ENCODE measurements at places on chromosomes 12 and 14. TPM values are rescaled to one million over a fixed set of nuclear protein-coding genes. Genes with fewer than 3 reads are reported as not detected.

DNA sequence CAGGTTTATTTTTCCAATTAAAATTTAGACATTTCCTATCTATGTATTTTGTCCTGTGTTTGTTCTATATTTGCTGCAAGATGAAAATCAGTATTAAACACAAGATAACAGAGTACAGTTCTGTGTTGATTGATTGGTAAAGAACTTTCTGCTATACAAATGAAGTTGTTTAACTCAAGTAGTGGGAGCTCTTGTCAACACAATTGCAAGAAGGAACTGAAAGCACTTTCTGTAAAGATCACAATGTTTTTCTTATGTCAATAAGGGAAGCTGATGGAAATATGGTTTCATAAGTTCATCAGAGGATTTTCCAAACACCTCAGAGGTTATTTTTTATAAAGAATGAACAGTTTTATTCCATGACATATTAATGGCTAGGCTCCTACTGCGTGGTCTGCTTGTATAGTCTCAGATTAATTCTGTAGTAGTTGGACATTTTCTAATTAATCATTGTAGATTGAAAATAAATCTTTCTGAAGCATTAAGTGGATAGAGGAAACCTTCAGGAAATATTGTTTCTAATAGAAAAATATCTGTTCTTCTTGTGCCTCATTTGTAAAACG is 379.5 kb downstream of the LRFN5 start:
- no peak for DNase-seq

DNA sequence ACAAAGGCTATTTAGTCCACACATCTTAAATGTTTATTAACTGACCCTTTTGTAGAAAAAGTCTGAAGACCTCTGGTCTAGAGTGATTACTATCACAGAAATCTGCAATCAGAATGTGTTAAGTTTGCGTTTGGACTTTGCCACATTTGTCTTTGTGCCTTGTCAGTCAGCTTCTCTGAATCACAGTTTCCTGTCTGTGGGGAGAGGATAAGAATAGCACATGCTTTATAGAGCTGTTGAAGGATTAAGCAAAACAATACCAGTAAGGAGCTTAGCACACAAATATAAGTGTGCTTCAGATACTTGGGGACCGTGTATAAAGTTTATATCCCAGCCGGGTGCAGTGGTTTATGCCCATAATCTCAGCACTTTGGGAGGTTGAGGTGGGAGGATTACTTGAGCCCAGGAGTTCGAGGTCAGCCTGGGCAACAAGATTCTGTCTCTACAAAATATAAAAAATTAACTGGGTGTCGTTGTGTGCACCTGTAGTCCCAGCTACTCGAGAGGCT is 63.0 kb upstream of the BTG1 start:
- DNase-seq = no peak

GRCh38 chr12:53600490-53601295 is 25.5 kb downstream of the ATF7 start:
- no peak for DNase-seq

- no peak for DNase-seq
Measured at GRCh38 chr12:41941079-41941478, 203.6 kb downstream of the GXYLT1 start.

DNA sequence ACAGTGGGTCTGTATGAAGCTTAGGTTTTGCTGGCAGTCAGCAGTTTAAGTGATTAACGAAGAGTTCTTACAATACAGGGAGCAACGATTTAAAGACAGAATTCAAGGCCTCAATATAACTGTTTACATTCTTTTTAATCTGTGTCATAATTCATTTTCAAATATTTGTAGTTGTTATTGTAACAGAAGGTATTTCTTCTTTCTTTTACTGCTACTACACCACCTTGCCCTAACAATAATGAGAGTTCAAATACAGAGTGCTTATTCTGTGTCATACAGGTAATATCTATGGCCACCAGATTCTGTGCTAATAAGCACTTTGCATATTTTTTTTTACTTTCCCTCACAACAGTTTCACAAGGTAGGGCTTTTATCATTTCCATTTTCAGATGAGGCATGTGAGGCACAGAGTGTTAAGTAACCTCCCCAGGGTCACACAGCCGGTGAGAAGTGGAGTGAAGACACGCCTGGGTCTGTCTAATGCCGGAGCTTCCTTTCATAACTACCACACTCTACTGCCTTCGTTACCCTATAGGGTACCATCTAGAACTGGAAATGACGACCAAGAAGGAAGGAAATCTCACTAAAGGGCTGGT is 81.9 kb downstream of the PELI2 start:
- no peak for DNase-seq

DNA sequence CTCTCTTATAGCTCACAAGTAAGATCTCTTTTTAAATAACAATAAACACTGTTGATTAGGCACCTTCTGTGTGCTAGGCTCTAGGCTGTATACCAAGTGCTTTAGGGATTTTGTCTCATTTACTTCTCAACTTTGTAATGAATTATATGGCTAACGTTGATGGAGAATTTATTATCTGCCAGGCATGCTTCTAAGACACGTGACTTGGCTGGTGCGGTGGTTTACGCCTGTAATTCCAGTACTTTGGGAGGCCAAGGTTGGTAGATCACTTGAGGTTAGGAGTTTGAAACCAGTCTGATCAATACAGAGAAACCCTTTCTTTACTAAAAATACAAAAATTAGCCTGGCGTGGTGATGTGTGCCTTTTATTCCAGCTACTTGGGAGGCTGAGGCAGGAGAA is 1202.8 kb upstream of the TMEM132C start:
- DNase-seq = no peak

DNA sequence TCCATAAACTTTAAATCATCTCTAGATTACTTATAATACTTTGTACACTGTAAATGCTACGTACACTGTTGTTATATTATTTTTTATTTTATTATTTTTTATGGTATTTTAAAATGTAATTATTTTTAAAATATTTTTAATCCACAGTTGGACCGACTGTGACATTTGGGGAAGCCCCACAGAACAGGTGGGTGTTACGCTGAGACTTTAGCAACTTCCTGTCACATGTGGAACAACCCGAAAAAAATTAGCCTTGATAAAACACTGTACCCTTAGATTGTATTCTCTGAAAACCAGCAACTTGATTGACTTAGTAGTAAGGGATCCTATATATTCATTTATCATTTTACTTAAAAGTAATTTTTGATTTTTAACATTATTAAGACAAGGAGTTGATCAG is 1755.7 kb upstream of the SEL1L start:
- DNase-seq = no peak

GRCh38 chr12:47785887-47786661 is 13.0 kb downstream of the SLC48A1 start:
- no peak for DNase-seq

DNA sequence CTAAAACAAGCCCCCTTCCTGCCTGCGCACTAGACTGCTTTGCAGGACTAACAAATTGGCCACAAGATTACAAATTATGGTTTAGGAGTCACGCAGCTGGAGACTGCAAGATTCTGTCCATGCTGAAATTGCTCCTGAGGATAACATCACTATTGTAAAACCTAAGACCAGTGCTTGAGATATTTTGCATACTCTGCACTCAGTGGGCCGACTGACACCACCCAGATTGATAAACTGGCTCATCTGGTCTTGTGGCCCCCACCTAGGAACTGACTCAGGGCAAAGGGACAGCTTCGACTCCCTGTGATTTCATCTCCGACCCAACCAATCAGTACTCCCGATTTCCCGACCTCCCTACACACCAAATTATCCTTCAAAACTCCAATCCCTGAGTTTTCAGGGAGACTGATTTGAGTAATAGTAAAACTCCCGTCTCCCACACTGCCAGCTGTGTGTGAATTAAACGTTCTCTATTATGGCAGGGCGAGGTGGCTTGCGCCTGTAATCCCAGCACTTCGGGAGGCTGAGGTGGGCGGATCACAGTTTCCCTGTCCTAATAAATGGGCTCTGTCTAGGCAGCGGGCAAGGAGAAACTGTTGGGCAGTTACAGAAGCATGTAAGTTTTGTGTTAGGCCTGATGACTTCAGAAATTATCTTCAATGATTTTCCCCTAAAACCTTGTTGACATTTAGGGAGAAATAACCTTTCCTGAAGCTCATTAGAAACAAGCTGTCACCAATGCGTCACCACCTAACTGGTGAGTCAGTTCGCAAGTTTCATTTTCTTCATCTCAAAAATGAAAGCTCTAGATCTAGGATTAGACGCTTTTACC is 5.3 kb upstream of the UBC start:
- DNase-seq = no peak

GRCh38 chr12:99914206-99914605 is 70.5 kb downstream of the ANKS1B start:
- DNase-seq = no peak

DNA sequence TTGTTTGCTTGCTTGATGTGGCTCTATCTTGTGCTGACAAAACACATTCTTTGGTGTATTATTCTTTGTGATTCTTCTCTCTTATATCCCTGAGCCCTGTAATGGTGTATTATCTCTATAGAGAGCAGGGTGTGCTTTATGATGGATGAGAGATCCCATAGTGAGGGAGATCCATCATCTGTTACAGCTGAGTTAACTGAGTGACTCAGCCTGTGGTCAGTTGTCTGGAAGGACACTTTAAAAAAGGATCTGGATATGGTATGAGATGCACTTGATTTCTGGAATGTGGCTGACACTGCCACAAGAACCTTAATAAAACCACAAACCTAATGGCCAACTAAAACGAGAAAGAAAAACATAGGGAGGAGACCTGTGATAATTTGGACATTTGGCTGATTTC is 461.4 kb upstream of the SYT1 start:
- DNase-seq = no peak

GRCh38 chr14:34348592-34348991 is 113.4 kb downstream of the SPTSSA start:
- DNase-seq = no peak

DNA sequence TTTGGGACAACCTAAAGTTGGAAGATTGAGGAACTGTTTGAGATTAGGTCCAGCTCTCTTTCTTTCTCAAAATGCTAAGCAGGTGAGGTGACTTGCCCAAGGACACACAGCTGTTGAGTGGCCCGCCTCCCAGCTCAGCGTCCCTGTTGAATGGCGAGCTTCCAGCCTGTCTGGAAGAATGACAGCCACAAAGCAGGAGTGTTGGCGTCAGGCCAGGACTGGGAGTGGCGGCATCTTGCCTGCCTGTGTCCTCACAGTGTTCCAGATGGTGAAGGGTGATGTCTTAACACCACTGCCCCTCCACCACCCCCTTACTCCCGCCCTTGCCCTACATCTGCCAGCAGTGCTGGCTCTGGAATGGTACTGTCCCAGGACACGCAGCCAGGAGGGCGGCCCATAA is 4.4 kb upstream of the CEBPE start:
- DNase-seq = no peak

GRCh38 chr12:110270125-110270962 is 10.7 kb upstream of the ATP2A2 start:
- no peak for DNase-seq

GRCh38 chr12:29216266-29216665 is 67.2 kb downstream of the FAR2 start:
- no peak for DNase-seq

DNA sequence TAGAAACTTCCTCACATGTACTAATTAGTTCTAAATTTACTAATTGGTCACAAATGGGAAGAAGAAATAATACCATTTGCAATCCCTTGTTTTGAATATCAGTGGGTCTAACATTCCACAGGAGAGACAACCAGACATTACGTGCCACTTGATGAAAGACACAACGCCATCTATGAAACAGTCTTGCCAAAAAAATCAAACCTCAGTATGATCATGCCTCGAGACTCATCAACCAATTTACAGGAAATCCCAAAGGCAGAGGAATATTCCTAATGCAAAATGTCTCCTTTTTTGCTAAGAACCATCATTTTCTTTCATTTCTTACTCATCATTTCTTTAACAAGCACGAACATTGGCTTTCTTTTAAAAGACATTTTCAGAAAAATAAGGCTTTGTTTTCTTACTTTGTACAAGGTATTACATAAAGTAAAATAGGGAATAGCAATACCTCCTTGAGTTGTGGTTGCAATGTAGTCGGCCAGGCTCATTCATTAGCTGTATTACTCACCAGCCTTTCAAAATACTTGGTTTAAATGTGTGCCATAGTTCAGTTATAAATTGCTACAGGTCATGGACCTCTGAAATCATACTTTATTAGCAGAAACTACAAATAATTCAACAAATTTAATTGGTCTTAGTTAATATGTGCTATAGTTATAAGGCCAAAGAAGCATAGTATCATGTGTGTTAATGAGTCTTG is 436.2 kb upstream of the FLRT2 start:
- DNase-seq = no peak

- DNase-seq = no peak
Measured at GRCh38 chr12:101619858-101620761, 25.3 kb downstream of the MYBPC1 start.

- no peak for DNase-seq
Measured at GRCh38 chr12:131035245-131035681, 81.6 kb downstream of the ADGRD1 start.

DNA sequence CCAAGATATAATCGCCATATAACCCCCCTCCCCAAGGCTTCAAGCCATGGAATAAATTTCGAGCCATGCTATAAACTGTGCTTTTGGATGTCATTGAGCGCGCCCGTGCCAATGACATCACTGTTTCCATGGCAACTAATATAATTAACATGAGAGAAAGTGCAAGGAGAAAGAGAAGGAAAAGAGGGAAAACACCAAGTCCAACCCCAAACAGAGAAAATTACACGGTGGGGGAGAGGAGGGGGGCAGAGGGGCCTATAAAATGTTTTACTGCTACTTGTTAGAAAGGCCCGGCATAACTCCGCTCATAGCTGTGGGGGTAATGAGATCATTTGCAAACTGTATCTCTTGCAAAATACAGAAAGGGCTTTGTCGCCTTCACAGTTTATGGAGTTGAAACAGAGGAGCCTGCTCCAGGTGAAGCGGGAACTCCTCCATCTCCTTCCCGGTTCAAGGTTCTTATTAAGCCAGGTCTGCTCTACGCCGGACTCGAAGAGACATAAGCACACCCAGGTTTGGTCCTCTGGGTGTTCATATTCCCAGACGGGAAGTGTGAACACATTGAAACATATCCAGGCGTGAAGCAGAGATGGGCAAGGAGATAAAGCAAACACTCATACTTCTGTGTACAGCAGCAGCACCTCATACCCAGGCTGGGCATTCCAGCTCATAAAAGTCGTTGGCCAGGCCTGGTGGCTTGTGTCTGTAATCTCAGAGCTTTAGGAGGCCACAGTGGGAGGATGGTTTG is 99.1 kb upstream of the MAP1LC3B2 start:
- no peak for DNase-seq

DNA sequence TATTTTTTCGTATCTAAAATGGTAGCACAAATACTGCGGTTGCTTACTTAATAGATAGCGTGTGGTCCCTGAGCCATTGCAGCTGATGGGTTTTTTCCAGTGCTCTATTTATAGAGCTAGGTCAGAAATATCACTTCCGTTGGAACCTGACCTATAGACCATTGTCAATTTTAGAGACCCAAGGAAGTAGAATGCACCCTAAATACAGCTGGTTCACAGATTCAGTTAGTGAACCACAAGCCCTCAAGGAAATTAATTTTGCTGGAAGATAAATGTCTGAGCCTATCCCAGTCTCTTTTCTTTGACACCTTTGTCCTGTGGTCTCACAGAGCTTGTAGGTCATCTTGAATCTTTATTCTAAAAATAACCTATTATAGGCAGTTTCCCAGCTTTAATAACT is 391.0 kb downstream of the ZFP36L1 start:
- DNase-seq = no peak

- no peak for DNase-seq
Measured at GRCh38 chr12:3717283-3717898, 35.5 kb downstream of the CRACR2A start.

The SAMD15 gene
- 1.5 TPM for polyA plus RNA-seq

The LMNTD1 gene
- polyA plus RNA-seq = not detected

The TSFM gene
- 23.4 TPM for polyA plus RNA-seq

The SLC10A1 gene
- polyA plus RNA-seq = 0.14 TPM

The AKAP3 gene
- 3.6 TPM for polyA plus RNA-seq

The IGF1 gene
- polyA plus RNA-seq = 2.8 TPM

The ERBB3 gene
- polyA plus RNA-seq = 6.8 TPM

All from left renal pelvis (tissue), 4 donors.